Amniotic epithelial cell (primary cell): ENCODE measurements at places on chromosomes 7 and 10.
A peak's percentile ranks its signal among the peaks of the same experiment; 100 is the strongest.

- DNase-seq, result peak; percentile 45
These were observed 31.8 kb downstream of the SMURF1 start for GRCh38 chr7:99112097-99112496.

DNA sequence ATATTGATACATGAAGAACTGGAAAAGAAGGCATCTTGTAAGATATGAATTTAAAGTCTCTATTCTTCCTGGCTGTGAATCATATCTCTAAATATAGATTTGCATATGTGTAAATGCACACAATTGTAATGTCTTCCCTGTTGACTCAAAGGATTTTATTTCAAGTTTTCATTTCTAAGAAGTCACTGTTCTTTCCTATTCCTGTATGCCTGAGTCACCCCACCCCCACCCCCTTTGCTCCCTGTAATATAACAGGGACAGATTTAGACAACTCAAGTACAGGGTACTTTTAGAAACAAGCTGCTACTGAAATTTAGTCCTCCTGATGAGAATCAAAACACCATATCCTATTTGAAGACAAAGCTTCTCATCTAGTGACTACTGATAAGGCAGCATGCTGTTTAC lies 43.0 kb upstream of the HECTD2 start:
- no peak for DNase-seq

DNA sequence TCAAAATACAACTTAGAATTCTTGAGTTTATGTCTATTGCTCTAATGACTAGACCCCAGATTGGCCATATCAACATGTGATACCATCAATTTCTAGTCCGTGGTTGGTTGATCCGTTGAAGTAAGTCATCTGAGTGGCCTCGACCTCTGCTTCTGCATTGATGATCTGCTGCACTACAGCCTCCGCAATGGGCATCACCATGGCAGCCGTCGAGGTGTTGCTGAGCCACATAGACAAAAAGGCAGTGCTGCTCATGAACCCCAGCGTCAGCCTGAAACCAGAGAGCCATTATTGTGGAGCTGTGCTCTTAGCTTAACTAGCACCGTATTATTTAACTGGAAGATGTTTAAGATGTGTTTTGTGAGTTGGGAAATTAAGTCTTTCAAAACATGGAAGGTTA lies 30.7 kb downstream of the SLC13A1 start:
- no peak for DNase-seq

GRCh38 chr7:128862571-128863432 lies at the start of gene ATP6V1F:
ATP6V1F (plus strand) TSS chr7:128862856; CDS start chr7:128862905, 49 bp downstream.
- DNase-seq, result peak; percentile 94

DNA sequence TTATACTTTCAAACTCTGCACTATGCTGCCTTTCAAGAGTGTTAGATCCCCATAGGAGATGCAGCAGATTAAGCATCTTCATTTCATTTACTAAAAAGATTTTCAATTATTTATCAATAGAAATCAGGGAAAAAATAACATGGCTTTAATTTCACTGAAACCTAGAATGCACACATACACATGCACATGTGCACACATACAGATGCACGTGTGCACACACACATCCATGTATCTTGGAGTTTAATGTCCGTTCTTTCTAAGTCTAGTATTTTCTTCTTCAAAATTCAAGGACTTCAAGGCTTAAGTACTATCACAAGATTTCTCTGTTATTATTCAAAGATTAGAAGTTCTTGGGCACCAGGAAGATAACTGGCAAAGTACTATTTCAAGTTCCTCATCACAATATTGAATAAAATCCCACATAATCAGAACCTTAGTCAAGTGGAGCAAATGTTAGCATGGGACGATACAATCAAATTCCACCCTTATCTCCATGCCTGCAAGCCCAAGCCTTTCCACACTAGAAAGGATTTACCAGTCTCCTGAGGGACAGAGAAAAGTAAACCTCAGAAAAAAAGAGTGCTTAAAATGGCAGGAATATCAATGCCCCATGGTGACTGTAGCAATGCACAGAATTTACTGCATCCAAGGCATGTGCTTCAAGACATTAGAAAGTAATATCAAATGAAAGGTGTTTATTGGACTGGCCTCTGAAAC lies 494.4 kb downstream of the XPNPEP1 start:
- peak; percentile 12 for DNase-seq

GRCh38 chr7:4709187-4709586 lies 27.1 kb downstream of the FOXK1 start:
- no peak for DNase-seq

- DNase-seq, result no peak
These were observed 56.7 kb upstream of the ELN start for GRCh38 chr7:73971322-73971703.

GRCh38 chr7:138208864-138209263 lies 132.6 kb downstream of the AKR1D1 start:
- DNase-seq, result no peak

DNA sequence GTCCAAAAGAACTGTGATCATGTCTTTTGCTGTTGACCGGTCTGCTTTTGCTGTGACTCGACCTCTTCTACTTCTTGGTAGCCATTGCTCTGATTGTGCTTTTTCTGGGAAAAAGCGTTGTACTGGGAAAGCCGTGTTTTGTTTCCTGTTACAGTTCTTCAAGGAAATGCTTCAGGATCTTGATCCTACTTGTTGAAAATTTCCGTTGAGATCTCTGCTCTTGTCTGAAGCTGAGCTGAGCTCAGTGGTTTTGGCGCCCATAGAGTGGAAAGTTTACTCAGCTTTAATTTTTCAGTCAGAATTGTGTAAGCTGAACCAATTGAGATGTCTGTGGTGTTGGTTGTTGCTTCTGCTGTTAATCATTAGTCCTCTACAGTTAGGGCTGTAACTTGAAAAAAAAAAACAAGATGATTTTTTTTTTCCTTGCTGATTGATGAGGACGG lies 302.2 kb downstream of the CCDC3 start:
- DNase-seq, result peak; percentile 29

DNA sequence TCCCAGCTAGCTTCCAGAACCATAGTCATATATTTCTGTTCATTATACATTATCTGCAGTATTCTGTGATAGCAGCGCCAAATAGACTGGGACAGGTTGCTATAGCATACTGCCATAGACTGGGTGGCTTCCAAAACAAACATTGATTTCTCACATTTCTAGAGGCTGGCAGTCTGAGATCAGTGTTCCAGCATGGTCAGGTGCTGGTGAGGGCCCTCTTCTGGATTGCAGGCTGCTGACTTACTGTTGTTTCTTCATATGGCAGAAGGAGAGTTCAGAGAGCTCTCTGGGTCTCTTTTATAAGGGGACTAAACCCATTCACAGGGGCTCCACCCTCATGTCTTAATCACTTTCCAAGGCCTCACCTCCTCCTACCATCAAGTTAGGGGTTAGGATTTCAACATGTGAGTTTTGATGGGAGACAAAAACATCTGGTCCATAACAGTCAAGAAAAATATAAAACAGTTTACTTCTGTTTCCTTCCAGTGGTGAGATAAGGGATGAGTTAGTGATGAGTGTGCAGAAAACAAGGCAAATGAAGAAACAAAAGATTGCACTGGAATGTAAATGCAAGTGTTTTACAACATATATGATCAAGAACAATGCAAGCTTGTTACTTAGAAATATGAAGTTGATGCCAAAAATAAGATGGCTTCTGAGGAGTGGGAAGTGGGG lies 399.0 kb upstream of the C7orf33 start:
- peak; percentile 70 for DNase-seq

DNA sequence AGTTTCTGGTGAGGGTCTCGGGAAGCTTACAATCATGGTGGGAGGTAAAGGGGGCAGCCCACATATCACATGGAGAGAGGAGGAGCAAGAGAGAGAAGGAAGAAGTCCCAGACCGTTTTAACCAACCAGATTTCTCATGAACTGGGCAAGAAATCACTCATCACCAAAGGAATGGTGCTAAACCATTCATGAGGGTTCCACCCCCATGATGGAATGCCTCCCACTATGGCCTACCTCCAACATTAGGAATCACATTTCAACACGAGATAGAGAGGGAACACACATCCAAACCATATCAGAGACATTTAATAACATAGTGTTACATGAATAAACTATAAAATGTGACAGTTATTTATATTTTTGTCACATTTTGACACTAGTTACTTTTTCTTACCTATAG lies 214.8 kb upstream of the MAGI2 start:
- peak; percentile 45 for DNase-seq

DNA sequence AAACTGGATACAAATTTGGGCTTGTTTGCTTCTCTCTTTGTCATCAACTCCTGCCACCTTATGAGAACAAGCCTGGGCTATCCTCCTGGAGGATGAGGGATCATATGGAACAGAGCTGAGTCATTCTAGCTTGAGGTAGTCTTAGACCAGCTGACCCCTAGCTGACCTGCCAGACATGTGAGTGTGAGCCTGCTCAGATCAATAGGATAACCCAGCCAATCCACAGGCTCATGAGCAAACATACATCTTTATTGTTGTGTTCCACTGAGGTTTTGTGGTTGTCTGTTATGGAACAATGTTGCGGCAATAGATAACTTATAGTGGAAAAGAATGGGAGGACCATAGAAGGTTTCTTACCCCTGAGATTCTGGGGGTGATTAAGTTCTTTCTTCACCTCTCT lies 54.5 kb upstream of the FAM180A start:
- no peak for DNase-seq

DNA sequence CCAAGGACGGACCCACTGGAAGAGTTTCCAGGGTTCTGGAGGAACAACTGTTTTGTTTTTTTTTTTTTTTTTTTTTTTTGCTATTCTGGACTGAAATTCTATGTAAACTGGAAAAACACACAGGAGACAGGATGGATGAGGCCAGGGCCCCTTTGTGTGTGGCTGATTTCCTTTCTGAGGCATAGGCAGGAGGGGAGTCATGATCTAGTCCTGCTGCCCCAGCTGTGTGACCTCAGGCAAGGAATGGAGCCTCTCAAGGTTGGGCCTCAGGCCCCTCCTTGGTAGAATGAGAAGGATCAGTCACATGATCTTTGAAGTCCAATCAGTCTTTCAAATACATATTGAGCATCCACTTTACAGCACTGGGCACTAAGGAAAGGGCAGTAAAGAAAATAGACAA lies 87.6 kb downstream of the SH3PXD2A start:
- DNase-seq, result no peak

GRCh38 chr10:30282221-30282620 lies 66.9 kb downstream of the MTPAP start:
- DNase-seq, result no peak

GRCh38 chr10:100350914-100351485 lies 4.0 kb downstream of the SCD start:
- DNase-seq, result no peak

- peak; percentile 96 for DNase-seq
These were observed 9.2 kb downstream of the CPA2 start for GRCh38 chr7:130275826-130276297.

GRCh38 chr7:126755381-126755780 lies 497.4 kb downstream of the GRM8 start:
- DNase-seq, result no peak

GRCh38 chr10:132641966-132642731 lies 104.6 kb downstream of the INPP5A start:
- DNase-seq, result no peak

- DNase-seq, result no peak
These were observed 259.3 kb upstream of the TCERG1L start for GRCh38 chr10:131570716-131571307.

DNA sequence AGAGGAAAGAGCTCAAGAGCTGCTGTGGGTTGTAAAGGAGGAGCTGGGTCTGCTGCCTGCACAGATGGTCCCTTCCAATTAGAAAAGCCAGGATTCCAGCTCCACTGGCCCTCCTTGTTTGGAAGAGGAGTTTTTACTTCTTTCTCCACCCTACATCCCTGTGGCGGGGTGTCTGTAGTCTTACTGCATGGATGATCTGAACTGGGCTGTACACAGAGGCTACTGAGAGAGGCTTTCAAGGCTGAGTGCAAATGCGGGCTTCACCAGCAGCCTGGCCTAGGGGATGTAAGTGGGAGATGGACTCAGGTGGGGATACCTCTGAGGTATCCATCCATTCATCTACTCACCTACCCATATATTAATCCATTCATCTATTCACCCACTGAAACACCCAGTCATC lies 7.1 kb upstream of the CXCL12 start:
- DNase-seq, result no peak

GRCh38 chr10:80405626-80406025 lies 2.7 kb upstream of the PRXL2A start:
- DNase-seq, result no peak

DNA sequence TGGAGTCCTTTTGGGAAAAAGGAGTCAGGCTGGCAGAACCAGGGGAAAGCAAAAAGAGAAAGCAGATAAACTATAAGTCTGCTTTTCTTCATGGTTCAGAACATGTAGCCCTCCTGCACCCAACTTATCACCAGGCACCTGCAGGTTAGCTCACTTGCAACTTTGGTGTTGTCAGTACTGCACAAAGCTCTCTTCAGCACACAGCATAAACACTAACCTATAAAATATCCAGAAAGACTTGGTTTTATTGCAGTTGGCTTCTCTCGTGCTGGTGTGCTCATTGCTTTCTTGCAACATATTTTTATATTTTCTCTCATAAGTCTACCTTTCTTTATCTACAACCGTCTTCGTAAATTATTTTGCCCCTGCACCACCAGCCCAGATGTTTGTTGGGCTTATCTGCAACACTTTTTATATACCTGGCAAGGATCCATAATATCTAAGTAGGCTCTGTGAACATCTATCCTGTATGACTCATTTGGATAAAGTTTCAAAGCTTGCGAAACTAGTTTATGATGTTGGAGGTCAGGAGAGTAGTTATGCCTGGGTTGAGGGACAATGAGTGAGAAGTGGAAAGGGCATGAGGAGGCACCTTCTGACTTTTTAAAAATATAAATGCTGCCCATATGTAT lies 164.6 kb downstream of the ANKRD30A start:
- DNase-seq, result peak; percentile 1

- DNase-seq, result peak; percentile 33
These were observed 551 bp downstream of the WASL start for GRCh38 chr7:123748171-123748733.

GRCh38 chr10:90743291-90743690 lies 114.5 kb downstream of the HTR7 start:
- peak; percentile 24 for DNase-seq

DNA sequence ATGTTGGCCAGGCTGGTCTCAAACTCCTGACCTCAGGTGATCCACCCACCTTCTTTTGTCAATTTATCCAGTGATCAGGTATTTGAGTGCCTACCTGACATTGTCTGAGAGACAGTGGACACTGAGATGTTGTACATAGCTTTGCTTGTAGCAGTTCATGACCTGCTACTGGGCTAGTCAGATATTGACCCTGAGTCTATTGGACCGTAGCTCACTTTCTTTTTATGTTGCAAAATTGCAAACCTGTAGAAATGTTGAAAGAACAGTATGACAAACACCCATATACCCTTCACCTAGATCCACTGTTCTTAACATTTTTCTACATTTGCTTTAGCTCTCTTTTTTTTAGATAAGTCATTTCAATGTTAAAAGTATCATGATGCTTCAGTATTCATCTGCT lies 410.4 kb upstream of the GALNT17 start:
- DNase-seq, result no peak

- no peak for DNase-seq
These were observed 20.2 kb downstream of the FAM204A start for GRCh38 chr10:118321724-118322575.

- DNase-seq, result peak; percentile 69
These were observed 4.8 kb downstream of the BTRC start for GRCh38 chr10:101358706-101359300.
